Fibroblast of skin of back (primary cell): ENCODE measurements at places on chromosomes 2 and 18.

DNA sequence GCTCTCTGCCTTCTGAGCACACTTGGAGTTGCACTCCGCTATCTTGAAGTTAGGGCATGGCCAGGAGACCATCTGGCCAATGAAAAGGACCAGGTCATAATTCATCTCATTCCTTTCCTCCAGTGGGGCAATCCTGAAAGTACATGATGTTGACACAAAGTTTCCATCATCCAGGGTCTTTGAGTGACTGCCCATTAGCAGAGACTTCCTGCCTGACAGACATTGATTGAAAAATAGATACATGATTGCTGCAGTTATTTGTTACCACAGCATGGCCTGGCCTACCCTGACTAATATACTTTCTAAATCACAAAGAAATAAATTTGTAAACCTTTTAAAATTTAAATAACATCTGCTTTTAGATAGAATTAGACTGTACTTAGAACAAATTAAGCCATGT lies 50.0 kb upstream of the SCG2 start:
- no peak for DNase-seq

GRCh38 chr2:22894761-22895160 lies 490.2 kb upstream of the KLHL29 start:
- no peak for DNase-seq

DNA sequence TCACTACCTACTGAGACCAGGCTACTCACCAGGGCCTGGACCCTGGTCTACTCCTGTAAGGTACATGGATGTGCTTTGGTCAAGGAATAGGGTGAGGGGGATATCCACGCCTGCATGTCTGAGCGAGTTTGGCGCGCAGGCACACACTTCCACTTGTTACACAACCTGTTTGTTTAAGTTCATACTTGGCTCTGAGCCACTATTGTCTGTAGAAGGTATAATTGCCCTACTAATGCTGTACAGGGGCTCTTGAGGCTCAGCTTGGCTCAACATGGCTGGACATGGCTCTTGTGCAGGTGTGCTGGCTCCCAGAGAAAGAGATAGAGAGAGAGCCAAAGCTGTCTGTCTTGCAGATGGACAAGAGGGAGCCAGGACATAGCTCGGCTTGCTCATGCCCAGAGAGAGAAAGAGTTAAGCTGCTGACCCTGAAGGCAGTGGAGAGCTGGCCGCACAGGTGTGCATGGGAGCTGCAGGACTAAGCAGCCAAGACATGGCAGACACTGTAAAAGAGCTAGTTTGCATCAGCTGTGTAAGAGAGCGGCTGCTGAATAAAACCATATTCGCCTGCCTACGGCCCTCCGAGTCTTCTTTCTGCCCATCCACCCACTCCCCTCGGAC lies 35.2 kb downstream of the NPPC start:
- no peak for DNase-seq

DNA sequence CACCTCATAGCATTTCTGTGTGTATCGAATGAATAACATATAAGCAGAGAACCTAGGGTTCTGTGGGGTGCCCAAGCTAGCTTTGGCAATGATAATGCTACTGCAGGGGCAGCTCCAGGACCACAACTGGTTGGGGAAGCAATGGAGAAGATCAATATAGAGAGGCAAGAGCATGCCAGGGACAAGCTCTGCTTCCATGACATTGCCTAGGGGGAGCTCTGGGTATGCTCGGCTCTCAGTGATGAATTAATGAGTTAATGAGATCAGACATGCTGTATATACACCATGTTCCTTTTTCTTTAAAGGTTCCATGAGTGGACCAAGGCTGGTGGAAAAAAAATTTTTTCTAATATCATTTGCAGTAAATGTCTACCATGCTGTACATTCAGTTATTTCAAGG lies 618.4 kb downstream of the BCL11A start:
- DNase-seq = no peak

DNA sequence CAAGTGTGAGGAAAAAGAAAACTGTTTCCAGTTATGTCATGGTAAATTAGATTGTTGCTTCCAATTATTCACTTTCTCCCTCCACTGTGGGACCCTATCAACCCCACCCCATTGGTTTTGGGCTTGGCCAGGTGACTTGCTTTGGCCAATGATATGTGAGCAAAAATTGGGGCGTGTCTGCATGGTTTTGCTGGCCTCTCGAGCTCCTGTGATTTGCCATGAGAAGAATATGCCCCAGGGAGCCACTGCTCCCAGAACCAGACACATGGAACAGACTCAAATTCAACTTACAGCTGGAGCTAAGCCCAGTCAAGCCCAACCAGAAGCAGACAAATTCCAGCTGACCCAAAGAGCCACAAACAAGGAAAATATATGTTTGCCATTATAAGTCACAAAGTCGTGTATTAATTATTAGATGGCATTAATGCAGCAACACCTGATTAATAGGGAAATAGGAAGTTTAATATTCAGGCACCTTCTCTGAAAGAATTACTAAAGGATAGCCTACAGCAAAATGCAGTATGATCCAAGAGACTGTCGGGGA lies 248.9 kb downstream of the ANAPC1 start:
- peak; percentile 54 for DNase-seq

DNA sequence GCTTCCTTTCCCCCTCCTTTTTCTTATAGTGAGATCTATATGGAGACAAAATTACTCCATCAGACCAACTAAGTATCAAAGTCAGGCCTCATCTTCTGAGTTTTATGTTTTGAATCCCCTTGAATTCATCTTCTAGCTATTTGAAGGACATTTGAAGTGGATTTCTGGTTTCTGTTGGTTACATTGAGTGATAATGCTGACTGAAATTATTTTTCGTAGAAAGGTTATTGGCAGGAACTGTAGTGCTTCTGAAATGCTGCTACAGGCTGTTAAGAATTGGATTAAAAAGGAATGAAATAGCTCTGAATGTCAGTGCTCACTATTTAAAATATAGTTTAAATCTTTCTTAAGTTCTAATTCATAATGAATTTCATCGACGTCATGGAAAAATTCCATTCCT lies 361.0 kb upstream of the TMEFF2 start:
- no peak for DNase-seq

- no peak for DNase-seq
These were observed 5.7 kb upstream of the TMEM178A start for GRCh38 chr2:39659765-39660611.

- peak; percentile 90 for DNase-seq
These were observed 81.1 kb upstream of the SLC39A10 start for GRCh38 chr2:195575879-195576401.

GRCh38 chr18:77023102-77023782 lies 109.3 kb downstream of the MBP start:
- no peak for DNase-seq

GRCh38 chr18:35155398-35156117 lies 85.3 kb upstream of the ZNF397 start:
- no peak for DNase-seq

- no peak for DNase-seq
These were observed 42.6 kb upstream of the SETBP1 start for GRCh38 chr18:44638034-44638540.
